Mammary microvascular endothelial cell (primary cell): ENCODE measurements at places on chromosomes 5 and 9. TPM values are rescaled to one million over a fixed set of nuclear protein-coding genes. Genes with fewer than 3 reads are reported as not detected.

ZNF354C gene
- total RNA-seq, result 1.6 and 3.1 TPM in 2 replicates

FYB1 gene
- not detected in 2 replicates for total RNA-seq

SH3TC2 gene
- total RNA-seq, result 3.8 and 4.6 TPM in 2 replicates

OR1J2 gene
- not detected in 2 replicates for total RNA-seq

PCDHA1 gene
- not detected in 2 replicates for total RNA-seq

TSSK1B gene
- not detected in 2 replicates for total RNA-seq
